NCI-H524 (cell line): ENCODE measurements at places on chromosomes 3 and 15.

DNA sequence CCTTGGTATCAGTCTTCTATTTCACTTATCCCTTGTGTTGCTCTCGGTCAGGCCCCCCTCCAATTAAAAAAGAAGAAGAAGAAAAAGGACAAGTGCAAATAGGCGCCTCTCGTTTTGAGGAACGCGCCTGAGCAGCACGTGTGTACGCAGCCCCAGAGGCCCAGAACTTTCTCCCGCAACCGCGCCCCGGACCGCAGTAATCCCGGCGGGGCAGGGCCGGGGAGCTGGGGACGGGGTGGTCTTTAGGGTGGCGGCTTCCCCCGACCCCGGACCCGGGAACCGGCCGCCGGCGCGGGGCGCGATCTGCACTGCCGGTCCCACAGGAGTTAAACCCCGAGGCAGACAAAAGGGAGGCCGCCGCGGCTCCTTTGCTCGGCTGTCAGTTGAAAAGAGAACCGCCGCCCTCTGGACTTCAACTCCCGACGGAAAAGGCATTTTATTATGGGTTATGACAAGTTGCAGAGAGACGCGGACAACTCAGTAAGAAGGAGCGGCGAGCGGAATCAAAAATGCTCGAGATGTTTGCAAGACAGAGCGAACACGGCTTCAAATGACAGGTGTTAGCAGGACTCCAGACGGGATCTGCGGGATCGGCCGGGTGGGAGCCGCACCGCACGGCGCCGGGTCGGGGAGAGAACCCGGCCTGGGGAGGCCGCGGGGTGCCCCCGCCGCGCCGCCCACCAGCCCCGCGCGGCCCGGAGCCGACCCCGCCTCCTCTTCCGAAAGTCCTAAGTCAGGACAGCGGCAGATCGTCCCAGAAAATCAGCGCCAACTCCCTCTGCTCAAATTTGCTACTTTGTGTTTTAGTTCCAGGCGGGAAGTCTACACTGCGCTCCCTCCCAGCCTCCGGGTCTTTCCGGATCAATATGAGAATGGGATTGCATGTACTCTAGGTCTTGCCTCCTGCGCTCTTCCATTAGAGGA lies 79.0 kb downstream of the NR2F2 start:
- DNase-seq = peak; percentile 38

DNA sequence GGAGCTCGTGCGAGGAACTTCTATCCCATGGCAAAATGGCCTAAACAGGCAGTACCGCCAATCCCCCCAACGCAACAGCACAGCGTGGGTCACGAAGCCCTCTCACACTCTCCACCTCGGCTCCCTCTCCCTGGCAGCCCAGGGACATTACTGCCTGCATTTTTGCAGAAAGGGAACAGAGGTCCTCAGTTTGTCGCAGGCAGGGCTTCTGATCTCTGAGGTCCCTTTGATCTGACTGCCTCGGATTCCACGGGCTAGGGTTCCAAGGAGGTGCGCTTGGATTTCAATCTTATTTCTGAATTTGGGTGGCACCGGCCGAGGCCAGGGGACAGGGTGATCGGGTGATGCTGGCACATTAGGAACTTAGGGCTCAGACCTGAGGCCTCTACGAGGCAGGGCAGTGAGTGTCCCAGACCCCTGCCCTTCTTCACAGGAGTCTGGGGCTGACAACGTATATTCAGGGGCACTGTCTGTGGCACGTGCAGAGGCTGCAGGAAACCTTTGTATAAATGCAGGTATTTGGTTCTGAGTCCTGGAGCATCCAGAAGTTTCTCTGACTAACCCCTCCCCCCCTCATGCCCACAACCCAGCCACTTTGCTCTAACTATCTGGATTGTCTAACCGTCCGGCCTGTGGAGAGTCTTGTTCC lies 197.9 kb downstream of the XXYLT1 start:
- DNase-seq = no peak

- DNase-seq = no peak
Observed at GRCh38 chr3:13236557-13237173, 163.4 kb upstream of the IQSEC1 start.

- no peak for DNase-seq
Observed at GRCh38 chr3:112038863-112039262, 4.3 kb downstream of the TMPRSS7 start.

DNA sequence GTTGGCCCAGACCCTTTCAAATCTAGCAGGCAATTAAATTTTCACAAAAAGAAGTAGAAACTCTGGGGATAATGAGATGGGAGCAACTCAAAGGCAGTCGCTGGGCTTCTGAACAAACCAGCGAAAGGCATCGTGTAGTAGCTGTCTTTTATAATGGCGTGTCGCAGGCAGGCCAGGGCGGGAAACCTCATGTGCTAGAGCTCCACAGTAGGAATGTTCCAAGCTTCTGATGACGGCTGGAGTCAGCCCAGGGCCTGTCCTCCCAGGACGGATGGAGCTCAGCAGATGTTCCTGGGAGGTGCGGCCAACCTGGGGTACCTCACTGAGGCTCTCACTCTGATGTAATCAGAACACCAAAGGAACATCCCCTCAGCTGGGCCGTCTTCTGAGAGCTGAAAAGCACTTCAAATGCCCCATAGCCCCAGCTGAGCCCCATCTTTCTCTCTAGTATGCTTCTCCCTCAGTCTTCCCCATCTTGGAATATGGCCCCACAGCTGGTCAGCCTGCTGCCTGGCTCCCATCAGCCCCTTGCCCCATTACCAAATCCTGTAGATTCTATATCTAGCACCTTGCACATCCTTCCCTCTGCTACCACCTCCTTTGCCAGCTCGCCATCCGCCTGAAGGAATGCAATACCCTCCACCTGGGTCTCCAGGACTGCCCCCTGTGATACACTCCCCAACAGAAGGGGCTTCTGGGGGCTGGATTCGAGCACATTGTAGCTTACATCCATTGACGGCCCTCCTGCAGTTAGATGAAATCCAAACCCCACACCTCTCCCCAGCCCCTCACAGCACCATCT lies 54.9 kb upstream of the ATP2B2 start:
- no peak for DNase-seq
